ENCODE measurements at places on chromosomes 6 and 20.

DNA sequence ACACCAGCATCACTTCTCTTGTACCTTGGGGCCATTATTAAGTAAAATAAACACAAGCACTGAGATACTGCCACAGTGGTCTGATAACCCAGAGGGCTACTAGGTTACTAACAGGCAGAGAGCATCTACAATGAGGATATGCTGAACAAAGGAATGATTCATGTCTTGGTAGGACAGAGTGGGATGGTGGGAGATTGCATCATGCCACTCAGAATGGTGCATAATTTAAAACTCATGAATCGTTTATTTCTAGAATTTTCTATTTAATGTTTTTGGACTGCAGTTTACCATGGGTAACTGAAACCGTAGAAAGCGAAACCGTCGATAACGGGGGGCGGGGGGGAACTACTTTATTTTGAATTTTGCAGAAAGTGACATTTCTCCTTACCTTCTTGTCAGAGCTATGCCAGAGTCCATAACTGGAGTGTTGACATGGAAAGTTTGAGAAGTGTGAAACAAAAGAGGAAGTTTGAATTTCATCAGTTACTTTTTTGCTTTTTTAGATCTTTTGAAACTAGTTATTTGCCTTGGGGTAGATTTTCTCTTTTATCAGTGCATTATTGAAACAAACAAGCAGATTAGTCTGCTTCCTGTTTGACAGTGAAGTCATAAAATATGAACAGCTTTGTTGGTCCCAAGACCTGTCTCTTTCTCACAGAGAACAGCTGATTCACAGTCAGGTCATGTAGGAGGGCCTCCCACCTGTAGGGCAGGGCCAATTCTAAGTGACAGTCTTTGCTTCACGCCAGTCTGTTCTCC is 124.9 kb downstream of the KLHL32 start:
- peak; percentile 62 for DNase-seq

DNA sequence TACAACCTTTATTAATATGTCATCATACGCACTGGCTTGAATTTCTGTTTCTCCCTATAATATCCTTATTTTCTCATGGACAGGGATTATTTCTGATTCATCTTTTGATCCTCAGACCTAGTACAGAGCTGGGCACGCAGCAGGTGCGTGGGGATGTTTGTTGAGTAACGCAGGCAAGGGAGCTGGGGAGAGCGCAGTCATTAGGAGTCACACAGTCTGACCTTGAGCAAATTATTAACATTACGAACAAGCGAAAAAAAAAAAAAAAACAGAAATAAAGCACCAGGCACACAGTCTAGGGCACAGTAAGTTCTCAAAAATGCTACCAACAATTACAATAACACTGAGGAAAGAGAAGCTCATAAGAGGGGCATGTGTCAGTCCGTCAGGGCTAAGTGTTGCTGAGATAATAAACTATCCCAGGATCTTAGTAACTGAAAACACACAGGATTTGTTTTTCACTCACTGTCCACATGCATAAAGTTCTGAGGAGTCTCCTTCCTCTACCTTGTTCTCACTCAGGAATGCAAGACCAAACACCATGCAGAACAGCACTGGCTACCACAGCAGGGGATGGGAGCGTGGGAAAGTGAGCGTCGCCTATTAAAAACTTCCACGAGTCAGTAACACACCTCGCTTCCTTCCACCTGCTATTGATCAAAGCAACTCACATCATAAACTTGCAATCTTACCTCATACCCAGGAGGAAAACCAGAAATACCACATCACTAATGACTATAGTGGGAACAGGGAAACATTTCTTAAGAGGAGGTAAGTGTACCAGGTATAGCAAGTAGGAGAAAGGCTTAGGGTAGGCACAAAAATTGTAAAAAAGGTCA is 56.9 kb downstream of the PDE10A start:
- DNase-seq, result no peak

GRCh38 chr6:137872581-137873115 is 5.6 kb downstream of the TNFAIP3 start:
- no peak for DNase-seq

DNA sequence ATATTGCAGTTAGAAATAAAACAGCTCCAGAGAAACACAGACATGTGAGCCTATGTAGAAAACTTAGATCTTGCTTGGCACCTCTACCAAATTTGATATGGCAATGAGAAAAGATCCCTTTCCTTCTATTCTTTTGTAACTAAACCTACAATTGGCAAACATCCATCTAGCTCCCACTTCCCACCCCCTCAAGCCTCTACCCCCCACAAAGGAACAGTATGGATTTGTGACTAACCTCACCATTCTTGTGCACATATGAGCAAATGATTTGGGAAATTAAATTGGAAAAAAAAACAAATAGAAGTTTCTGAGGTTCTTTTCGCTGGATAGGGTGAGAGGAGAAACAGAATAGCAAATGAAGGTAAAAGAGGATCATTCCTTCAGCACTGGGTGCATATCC is 85.8 kb upstream of the TIAM2 start:
- DNase-seq, result no peak
